ENCODE measurements at places on chromosomes 16 and 17.

DNA sequence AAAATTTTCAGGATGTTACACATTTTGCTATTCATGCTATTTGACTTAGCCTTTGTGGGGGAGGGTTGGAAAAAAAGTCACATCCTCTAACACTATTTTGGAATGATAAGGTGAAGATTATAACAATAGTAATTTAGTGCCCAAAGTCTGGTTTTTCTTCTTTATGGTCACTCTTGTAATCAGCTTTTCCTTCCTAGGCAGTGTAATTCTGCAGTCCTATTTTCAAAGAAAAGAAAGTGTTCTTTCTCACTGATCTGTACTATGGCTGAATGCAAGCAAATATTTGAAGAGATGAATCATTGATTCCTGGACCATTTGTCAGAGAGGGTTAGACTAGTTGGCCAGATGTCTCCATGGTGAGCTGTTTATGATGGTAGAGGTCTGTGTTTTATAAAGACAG lies 8.4 kb downstream of the RSPRY1 start:
- DNase-seq: peak; percentile 63

DNA sequence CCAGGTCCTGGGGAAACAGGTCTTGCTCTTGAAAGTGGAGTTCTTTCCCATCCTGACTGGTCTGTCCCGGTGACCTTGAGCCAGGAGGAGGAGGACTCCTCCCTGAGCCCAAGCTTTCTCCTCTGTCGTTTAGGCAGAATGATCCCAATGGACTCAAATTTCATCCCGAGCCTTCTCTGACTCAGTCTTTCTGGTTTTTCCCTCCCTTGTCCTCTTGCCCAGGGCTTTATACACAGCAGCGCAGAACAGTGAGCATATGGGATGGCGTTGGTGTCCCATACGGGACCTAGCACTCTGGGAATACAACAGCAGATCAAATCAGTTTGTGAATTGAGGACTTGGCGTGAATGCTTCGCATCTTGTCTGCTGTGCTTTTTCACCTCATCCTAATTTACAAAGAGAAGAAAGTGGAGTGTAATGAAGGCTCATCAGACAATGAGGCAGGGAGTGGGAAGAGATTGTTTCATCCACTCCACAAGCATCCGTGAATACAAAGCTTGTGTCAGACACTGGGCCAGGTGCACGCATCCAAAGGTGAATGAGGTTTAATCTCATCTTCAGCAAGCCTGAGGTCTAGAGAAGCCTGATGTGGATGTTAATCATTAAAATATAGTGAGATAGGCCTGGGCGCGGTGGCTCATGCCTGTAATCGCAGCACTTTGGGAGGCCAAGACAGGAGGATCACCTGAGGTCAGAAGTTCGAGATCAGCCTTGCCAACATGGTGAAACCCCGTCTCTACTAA lies 1.1 kb upstream of the XYLT1 start:
- DNase-seq: no peak

GRCh38 chr16:85202631-85203461 lies 90.6 kb upstream of the CIBAR2 start:
- DNase-seq: peak; percentile 67

- peak; percentile 20 for DNase-seq
Measured at GRCh38 chr17:75808905-75809621, 24.5 kb downstream of the UNK start.

DNA sequence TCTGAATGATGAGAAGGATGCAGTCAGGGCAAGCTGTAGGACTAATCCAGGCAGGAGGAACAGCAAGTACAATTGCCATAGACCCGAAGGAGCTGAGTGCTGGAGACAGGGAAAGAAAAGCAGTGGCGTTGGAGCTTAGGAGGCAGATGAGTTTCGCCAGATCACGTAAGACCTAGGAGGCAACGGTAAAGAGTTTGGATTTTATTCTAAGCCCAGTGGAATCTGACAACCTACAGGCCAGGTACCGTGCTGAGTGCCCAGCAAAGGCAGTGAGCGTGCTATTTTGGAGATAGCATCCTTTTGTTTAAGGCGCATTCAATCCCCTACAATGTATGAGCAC lies 1.2 kb downstream of the USP43 start:
- no peak for DNase-seq

DNA sequence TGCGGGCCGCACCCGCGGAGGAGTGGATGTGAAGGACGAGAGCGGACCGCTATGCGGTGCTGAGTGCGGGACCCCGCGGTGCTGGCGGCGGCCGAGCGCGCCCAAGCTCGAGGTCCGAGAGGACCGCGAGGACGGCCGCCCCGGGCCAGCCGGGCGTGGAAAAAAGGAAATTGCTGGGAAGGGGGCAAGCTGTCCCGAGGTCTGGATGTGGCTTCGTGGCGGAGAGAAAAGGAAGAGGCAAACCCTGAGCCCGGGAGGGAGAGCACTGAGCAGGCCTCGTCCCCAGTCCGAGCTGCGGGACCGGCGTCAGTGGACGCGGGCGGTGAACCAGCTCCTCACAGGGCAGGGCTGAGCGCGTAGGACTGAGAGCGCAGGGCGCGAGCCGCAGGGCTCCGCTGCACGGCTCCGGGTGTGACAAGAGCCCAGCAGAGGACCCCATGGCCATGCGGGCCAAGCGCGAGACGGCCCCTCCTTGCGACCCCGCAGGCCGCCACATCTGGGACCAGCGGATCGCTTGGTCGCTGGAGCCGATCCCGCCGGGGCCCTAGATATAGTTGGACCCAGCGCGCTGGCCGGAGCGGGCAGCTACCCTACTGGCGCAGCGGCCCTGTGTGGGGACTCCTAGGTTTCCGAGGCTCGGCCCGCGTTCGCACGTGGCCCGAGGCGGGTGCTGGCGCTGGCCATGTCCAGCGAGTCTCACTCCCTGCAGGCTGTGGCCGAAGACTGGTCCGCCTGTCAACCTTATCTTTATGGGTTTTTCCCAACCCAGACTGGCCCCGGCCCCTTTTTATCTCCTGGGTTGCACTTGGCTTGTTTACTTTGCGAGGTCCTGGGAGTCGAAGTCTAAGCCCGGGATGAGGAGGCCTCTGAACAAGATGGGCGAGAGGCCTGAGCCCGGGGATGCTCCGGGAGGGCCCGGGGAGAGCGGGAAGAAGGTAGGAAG lies 2.4 kb downstream of the TBX4 start:
- no peak for DNase-seq

DNA sequence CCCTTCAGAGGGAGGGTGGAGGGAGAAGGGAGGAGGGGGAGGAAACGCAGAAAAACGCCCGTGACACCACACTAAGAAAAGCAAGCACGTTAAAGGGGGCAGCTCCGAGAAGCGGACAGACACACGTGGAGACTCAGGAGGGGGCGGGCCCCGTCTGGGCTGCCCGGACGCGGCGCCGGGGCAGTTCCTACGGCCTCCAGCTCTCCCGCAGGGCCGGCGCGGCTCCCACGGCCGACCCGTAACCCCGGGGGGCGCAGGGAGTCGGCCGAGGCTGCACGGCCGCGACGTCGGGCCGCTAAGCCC lies 362 bp downstream of the KLHDC4 start:
- no peak for DNase-seq

DNA sequence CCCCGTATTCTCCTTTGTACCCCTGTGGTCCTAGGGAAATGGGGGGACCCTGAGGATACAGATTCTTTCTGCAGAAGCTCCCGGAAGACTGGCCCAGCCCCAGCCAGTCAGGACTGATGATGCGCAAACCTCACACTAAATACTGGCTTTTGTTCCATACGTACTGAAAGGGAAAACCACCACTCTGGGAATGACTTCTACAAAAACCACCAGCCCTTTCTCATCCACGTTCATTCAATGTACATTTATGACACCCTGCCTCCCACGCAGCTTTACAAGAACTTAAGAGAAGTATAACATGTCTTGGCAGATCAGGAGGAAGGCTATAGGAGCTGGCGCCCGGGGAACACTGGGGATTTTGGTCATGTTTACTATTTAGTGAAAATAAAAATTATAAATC lies 70.6 kb downstream of the MARCHF10 start:
- no peak for DNase-seq

DNA sequence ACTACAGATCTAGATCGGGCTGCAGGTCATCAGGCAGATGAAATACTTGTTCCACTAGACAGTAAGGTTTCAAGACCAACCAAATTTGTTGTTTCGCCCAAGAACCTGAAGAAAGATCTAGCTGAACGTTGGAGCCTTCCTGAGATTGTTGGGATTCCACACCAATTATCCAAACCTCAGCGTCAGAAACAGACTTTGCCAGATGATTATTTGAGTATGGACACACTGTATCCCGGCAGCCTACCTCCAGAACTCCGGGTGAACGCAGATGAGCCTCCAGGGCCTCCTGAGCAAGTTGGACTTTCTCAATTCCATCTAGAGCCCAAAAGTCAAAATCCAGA lies 14.4 kb downstream of the LRRC37B start:
- no peak for DNase-seq

DNA sequence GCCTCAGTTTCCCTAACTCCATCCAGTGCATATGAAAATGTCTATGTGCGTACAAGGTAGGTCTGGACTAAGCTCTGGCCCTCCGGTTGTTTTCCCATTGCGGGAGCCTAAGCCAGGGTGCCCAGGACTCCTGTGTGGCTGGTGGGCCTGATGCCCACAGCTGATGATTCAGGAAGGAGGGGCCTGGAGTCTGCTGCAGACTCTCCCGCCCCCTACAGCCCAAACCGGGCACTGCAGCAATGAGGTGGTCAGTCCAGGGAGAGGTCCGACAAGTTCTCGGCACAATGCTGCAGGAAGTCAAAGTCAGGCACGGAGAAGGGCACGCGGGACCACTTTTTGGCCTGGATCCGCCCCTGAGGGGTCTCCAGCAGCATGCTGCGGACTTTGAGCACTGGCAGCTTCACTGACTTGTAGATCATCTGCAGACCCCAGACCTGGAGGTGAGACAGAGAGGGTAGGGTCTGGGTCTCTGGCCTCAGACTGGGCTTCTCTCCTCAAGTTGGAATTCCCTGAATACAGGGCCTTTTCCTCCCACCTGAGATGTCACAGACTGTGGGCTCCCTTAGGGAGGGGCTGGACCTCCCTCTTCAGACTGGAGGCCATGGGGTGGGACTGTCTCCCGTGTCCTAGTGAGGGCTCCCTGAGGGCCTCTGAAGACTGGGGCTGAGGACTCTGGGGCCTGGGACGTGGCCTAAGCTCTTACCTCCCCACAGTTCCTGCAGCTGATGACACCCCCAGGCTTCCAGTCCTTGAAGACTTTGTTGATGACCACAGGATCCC lies 3.4 kb upstream of the ZNF385C start:
- no peak for DNase-seq

DNA sequence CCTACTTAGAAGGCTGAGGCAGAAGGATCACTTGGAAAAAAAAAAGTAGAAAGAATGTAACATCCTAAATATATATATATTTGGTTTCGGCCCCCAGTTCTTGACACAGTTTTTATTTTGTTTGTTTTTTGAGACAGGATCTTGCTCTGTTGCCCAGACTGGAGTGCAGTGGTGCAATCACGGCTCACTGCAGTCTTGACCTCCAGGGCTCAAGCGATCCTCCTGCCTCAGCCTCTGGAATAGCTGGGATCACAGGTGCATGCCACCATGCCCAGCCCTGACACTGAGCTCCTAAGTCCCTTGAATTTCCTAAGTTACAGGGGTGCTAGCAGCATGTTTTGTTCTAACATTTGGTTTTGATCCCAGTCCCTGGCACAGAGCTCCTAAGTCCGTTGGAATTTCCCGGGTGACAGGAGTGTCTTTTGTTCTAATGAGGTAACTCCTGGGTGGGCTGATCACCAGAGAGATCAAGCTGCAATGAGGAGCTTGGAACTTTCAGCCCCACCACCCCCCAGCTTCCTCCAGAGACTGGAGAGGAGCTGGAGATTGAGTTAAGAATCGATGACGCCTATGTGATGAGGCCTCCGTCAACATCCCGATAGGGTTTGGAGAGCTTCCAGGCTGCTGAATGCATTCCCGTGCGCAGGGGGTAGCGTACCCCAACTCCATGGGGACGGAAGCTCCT lies 20.0 kb downstream of the MXRA7 start:
- no peak for DNase-seq

DNA sequence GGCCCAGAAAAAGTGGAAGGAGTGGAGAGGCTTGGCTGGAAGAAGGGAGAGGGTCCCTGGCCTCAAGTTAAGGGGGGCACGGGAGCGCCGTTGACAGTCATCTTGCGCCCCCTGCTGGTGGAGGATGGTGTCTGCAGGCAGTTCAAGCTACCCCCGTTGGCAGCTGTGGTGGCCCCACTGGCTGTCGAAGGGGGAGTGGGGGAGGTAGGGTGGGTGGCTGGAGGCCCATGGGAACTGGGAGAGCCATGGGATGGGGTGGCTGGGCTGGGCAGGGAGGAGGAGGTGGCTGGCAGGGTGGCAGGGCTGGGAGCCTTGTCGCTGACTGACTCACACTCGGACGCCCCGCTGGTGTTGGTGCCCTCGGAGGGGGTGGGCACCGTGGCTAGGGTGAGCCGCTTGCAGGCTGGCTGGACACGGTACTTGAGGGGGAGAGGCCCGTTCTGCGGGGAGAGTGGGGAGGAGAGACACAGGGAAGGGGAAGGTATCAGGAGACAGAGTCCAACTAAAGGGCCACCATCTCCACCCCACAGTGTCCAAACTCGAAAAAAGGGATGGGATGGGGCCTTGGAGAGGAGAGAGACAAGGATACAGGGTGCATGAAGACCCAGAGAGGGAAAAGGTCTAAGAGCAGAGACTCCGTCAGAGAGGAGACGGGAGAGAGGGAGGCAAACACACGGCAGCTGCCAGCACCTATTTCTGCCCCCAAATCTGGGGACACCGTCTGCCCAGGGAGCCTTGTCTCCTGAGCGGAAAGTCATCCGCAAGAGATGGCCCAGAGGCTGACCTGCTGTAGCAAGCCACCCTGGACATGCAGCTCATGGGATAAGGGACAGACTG lies 5.2 kb downstream of the CISD3 start:
- DNase-seq: no peak

- DNase-seq: no peak
Measured at GRCh38 chr17:17437461-17437860, 39.3 kb upstream of the MED9 start.

GRCh38 chr16:28866454-28866804 lies 2.8 kb downstream of the SH2B1 start:
- DNase-seq: no peak

- DNase-seq: no peak
Measured at GRCh38 chr16:54931120-54932014, 702 bp downstream of the IRX5 start.

DNA sequence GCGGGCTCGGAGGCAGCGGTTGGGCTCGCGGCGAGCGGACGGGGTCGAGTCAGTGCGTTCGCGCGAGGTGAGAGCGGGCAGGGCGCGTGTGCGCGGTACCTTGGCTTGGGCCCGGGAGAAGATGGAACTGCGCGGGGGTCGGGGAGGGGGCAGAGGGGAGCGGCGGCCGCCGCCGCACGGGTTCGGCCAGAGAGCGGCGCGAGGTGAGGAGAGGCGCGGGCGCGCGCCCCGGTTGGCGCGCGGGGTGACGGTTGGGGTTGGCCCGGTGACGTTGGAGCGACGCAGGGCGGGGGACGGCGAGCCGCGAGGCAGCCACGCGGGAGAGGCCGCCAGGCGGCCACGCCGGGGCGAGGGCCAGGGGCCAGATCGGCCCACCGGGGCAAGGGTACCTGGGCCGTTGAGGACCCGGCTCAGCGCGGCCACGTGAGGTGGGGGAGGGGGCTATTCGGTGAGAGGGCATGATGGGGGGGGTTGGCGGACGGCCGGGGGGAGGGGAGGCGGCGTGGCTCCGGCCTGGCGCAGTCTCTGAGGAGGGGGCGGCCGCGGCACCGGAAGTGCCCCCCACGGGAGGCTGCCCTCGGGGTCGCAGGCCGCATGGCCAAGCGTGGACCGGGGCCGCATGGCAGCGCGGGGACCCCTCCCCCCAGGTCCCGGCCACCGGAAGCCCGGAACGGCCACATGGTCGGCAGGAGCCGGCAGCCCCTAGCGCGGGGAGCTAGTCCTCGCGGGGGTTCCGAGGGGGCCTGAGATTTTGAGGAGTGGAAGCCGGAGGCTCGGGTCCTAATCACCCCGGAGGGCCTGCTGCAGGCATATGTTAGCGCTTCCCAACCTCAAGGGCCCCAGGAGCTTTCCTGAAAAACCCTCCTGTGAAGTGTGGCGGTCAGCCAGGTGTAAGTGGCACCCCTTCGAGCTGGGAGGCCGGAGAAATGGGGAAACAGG lies 527 bp downstream of the EIF5A start:
- DNase-seq: no peak

Measured in AG09309 (cell line).